ENCODE measurements at places on chromosomes 1 and 21. TPM values are rescaled to one million over a fixed set of nuclear protein-coding genes. Genes with fewer than 3 reads are reported as not detected.

- DNase-seq, result peak; percentile 61
These were observed 112.3 kb downstream of the TSEN15 start for GRCh38 chr1:184163674-184164465.

DNA sequence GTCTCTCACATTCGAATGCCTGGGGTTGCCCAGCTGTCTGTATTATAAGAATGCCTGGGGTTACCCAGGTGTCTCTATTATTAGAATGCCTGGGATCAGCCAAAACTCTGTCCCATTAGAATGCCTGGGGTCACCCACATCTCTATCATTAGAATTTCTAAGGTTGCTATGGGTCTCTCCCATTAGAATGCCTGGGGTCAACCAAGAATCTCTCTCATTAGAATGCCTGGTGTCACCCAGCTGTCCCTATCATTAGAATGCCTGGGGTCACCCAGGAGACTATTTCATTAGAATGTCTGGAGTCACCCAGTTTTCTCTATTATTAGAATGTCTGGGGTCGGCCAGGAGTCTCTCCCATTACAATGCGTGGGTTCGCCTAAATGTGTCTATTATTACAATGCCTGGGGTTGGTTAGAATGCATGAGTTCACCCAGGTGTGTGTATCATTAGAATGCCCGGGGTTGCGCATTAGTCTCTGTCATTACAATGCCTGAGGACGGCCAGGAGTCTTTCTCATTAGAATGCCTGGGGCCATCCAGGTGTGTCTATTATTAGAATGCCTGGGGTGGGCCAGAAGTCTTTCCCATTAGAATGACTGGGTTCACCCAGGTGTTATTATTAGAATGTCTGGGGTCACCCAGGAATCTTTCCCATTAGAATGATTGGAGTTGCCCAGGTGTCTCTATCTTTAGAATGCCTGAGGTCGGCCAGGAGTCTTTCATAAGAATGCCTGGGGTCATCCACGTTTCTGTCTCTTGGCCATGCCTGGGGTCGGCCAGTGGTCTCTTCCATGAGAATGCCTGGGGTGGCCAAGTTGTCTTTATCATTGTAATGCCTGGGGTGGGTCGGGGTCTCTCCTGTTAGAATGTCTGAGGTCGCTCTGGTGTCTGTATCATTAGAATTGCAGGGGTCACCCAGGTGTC lies 59.6 kb downstream of the RNF187 start:
- no peak for DNase-seq

GRCh38 chr1:36942148-36942547 lies 92.2 kb downstream of the GRIK3 start:
- DNase-seq, result no peak

DNA sequence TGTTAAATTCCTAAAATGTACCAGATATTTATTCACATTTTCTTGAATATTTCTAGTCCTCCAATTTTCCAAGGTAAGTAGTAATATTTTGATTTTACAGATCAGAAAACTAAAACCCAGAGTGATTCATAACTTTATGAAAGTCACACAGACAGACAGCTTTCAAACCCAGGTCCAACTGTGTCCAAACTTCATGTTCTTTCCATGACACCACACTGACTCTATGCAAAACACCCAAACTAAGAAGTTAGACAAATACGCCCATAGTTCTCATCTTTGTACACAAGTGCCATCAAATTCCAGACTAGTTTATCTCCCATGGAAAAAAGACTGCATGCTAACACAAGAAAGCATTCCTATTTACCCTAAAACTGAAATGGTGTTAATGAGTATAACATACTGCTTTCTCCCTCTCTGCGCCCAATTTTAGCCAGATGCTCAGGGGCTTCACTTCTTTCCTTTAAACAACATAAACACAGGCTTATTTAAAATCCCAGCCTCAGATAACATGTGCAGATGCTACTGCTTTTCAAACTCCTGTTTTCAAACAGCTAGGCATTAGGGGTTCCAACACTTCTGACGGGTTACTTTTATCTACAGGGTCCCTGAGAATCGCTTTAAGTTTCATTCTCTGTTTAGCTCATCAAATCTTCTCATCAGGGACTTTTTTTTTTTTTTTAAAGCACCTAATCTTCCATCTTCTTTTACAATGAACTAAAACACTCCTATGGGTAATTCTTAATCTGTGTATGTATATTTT lies 44.6 kb downstream of the WASF2 start:
- DNase-seq, result no peak

DNA sequence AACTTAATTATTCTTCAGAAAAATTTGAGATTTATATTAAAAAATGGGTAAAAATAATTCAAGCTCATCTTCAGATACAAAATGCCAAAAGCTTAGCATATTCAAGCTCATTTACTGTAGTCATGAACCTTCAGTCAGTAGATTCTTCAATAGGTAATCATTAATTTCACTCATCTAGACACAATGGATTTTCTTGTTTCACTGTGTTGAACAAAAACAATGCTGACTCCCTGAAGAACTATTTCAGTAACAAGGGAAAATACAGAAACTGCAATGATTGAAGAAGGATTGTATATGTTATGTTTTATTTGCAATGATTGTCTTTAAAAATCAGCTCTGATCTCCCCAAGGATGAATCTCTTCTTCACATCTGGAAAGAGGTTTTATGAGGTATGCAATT lies 9.2 kb upstream of the HOOK1 start:
- no peak for DNase-seq

Gene PLEKHG5
- 1.7 TPM for total RNA-seq

Gene HHAT
- 0.64 TPM for total RNA-seq

Gene TSTD1
- total RNA-seq, result 62.8 TPM

Gene LENEP
- total RNA-seq, result 1.2 TPM

Gene GSTM1
- total RNA-seq, result not detected
